Stimulated activated CD4-positive, alpha-beta T cell treated with anti-CD3 and anti-CD28 coated beads, Interleukin-4, amount 100 ng/mL, for 4 hours (primary cell): ENCODE measurements at places on chromosomes 1 and 21.
A peak's percentile ranks its signal among the peaks of the same experiment; 100 is the strongest.

- DNase-seq, result no peak
Measured at GRCh38 chr1:72435025-72435424, 152.7 kb upstream of the NEGR1 start.

- DNase-seq, result no peak
Measured at GRCh38 chr1:20373764-20374163, 83.1 kb downstream of the VWA5B1 start.

DNA sequence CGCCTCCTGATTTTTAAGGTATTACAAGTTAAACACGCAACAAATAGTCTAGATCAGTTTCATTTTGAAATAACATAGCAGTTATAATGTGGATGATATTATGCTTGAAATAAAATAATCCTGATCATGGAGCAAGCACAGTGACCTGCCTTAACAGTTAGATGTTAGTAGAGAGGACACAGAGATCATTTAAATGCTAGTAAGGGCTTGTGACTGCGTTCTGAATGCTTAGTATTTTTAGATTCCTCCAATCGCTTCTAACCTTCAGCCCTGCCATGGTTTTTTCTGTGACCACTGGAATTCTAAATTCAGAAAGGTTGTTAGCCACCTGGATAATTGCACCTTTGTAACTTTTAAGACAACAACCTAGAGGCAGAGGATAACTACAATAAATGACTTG lies 46.4 kb downstream of the KIF26B start:
- DNase-seq, result no peak

- peak; percentile 26 for DNase-seq
Measured at GRCh38 chr1:154867064-154867825, 2.8 kb downstream of the KCNN3 start.

DNA sequence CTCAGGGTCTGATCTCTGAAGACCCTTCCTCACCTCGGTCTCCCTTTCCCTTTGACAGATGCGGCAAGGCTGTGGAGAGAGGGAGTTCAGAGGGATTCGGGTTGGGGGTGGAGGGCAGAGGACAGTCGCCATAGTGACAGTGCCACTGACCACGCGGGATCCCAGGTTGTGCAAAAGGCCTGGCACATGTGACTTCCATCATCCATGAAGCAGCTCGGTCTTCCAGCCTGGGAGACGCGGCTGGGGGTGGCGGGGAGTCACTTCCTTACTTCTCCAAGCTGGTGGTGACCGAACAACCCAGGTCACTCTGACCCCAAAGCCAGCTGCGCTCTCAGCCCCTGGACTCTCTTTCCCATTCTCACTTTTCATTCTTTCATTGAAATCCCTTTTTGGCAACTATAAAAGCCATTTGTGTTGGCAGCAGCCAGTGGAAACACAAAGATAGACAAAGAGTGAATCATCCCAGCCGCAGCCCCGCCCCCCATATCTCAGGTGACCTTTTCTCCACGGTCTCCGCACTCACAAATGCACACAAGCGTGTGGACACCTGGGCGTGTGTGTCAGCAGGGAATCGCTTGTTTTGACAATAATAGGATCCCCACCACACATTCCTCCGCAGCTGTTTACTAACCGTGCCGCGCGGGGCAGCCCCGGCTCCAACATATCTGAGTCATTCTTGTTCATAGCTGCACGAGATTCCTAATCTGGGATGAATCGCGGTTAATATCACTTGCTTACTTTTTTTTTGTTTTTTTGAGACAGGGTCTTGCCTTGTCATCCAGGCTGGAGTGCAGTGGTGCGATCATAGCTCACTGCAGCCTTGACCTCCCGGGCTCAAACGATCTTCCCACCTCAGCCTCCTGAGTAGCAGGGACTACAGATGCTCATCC lies 68.3 kb downstream of the DHRS3 start:
- peak; percentile 18 for DNase-seq

- DNase-seq, result peak; percentile 37
Measured at GRCh38 chr21:25581582-25581981, 25.7 kb downstream of the MRPL39 start.

DNA sequence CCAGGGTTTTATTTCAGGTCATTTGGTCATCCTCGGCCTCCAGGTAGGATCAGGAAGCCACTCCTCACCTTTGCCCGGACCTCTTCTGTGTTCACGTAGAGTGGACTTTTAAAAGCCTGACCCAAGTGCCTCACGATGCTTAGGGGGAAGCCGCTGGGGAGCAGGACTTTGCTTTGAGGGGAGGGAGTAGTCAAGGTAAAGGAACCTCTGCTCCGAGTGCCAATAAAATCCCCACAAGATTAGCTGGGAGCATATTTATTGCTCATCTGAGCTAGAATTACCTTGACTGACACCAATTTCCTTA lies 603 bp upstream of the DHRS3 start:
- DNase-seq, result no peak

DNA sequence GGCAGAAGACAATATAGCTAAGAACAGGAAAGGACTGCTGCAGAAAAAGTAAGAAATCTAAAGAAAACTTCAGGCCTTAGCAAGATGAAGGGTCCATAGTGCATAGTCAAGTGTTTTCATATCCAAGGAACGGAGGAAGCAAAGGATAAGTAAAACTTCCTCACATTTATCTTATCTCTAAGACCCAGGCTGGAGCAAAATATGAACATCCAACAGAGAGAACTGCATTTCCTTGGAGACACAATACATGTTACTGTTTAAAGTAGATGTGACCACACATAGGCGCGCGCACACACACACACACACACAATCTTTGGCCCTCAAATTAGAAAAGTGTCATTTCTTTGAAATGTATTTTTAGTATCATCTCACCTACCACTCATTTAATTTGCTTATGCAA lies 66.7 kb downstream of the TTLL7 start:
- DNase-seq, result no peak

GRCh38 chr1:57316291-57316690 lies 107.6 kb downstream of the DAB1 start:
- no peak for DNase-seq

DNA sequence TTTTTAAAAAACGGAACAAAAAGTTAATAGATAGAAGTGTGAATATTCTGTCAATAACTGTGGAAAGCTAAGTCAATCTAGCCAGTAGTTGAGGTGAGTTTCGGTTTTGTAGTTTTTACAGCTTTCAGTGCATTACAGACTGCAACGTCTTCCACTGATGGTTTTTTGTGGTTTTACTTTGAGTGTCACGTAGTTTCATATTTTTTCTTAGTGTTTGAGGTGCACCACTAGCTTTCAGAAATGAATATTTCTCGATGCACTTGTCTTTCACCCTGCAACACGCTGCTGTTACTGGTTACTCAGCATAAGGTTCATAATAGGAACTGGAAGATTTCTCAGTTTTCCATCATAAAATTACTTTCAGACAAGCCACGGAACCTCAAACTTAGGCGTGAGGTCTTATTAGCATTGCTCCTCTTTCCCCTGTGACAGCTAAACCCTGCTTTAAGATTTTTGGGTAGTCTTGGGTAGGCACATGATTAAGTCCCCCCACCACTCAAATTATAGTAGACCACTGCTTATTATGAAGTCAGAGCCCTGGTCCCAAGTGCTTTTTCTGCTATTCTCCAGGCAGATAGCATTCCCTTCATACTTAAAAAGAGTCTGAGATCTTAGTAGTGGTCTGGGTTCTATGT lies 1412.7 kb downstream of the KCNT2 start:
- DNase-seq, result no peak

DNA sequence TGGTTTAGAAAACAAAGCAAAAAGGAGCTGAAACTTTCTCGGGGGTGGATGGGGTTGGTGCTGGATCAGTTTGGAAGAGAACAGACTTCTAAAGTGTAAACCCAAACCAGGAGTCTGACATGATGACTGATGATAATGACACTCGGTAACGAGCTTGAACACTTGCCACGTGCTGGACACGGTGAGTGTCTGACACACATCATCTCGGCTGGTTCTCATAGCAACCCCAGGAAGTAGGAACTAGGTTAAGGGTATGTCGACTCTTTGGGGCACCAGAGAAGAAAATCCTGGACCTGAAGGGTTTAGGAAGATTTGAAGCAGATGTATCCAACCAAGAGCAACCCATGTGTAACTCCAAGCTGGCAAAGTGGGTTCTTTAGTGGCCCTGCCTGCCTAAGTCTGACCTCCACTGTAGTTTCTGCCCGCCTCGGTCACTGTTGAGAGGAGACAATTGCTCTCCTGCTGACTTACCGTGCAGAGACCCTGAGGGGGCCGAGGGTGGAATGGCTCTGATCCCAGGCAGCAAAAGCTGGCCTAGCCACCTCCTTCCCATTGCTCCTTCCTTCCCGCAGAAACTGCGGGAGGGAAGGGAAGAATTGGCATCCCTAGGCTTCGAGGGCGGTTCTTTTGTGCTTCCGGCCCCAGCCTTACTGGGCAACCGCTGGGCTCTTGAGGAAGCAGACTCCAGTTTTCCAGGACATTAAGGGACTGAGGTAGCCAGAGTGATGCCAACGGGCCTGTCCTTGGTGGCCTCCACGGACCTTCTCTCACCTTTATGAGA lies 156.0 kb downstream of the TOMM20 start:
- no peak for DNase-seq

DNA sequence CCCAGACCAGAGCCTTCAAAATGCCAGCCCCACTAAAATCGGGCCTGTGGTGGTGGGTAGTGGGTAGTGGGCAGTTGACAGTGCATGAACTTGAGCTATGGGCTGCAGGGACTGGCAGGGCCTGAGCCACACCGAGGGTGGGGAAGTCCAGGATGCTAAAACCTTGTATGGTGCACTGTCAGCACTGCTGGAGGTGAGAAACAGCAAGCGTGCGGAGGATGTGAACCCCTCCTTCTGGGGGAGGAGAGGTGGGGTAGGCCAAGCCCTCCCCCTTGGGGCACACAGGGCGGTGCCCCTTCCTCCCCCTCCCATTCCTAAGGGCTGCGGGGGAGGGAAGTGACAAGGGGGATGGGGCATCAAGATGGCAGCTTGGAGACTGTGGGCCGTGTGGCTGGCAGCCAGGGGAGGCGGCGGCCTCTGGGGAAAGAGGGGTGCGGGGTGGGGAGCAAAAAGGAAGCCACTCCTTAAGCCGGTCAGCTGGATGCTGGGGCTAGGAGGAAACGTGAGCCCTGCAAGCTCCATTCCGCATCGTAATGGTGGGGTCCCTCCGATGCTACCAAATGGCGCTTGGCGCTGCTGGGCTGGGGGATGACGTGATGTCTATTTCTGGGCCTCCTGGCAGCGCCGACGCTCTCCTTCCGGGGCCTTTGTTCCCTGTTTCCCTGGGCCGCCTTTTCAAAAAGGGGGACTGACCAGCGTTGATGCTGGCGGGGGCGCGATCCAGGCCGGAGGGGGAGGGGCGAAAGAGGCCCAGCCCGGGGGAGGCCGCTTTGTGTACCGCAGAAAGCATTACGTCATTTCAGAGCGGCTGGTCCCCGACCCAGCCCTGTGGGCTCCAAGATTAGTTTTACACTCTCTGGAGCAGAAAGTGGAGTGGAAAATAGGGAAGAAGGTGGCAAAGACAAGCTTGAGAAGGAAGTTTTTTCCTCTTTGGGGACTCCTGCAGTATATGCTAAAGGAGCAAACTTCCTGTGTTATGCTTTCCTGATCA lies 809 bp downstream of the SYT11 start:
- peak; percentile 41 for DNase-seq

DNA sequence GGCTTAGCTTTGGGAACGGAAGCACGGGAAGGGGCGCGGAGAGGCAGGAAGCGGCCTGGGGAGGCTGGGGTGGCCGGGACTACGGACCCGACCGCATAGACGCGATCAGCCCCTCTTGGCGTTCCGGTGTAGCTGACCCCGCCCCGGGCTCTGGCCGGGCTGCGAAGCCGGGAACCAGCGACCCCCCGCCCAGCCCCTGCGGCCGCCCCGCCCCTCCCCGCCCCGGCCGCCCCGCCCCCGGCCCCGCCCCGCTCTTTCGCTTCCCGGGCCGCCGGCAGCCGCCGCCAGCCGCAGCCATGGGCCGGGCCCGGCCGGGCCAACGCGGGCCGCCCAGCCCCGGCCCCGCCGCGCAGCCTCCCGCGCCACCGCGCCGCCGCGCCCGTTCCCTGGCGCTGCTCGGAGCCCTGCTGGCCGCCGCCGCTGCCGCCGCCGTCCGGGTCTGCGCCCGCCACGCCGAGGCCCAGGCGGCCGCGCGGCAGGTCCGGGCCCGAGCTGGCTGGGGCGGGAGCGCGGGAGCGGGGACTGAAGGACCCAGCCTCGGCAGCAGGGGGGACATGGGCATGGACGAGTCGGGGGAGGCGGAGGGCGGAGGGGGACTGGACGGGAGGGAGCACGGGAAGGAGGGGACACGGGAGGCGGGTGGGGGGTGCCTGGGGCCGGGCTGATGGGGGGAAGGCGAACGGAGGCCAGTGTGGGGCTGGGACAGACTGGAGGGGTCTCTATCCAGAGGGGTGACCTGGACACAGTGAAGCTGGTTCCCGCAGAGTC lies at the start of gene SELENON:
SELENON (plus strand) TSS at position 259 of the 768 bp plus-strand sequence; CDS start at position 297, 38 bp downstream.
- DNase-seq, result peak; percentile 9

DNA sequence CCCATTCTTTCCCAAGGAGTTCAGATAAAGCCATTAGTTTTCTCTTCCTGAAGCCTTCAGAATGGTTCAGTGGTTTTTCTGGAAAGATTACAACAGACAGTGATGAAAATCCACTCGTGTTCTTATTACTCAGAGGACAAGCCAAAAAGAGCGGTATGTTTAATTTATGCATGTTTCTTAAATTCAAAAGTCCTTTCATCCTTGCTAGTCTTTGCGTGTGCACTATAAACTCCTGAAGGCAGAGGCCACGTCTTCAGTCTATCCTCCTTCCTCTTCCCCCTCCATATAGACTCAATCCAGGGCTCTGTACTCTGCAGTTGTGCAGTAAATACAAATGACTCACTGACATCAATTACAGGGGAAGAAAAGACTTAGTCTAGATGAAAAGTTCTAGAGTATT lies 409.2 kb upstream of the PLXNA2 start:
- DNase-seq, result no peak

- DNase-seq, result no peak
Measured at GRCh38 chr1:1550591-1551432, 10.4 kb upstream of the TMEM240 start.

- DNase-seq, result peak; percentile 73
Measured at GRCh38 chr1:11838349-11839272, 9.0 kb downstream of the NPPA start.

DNA sequence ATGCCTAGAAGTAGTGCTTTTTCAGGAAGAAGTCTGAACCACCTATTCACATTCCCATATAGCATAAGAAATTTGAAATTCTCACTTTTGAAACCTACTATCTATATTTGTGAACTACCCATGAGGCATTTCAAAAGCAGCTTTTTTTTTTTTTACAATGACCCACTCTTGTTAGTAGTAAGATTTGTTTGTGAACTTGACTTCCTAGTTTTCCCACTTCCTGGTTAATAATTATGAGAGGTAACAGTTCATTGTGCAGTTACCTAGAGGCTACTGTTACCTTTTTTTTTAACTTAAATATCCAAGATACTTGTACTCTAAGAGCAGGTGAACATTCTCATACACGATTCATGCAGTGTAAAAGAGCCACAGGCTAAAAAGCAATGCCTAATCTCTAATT lies 371.7 kb upstream of the ADGRL2 start:
- DNase-seq, result no peak

GRCh38 chr1:38571726-38572125 lies 287.8 kb downstream of the RRAGC start:
- no peak for DNase-seq

DNA sequence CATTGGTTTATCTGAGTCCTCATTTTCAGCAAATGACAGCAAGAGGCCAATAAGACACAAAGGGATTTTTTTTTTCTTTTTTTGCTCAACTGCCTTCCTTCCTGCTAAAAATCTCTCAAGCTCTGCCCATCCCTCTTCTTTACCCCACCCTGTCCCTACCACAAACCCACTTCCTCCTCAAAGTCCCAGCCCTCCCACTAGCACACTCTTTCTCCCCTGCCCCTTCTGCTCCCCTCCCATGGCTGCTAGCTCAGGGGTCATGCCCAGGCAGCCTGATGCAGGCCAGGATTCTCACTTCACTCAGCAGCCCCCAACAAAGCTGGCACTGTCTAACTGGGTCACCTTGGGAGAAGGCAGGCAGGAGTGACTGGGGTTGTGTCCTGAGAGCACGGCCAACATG lies 28.8 kb upstream of the PPP2R5A start:
- DNase-seq, result no peak
